ENCODE measurements at places on chromosomes 12 and 14.

- no peak for DNase-seq
Observed at GRCh38 chr14:76380991-76381390, 5.1 kb downstream of the ESRRB start.

DNA sequence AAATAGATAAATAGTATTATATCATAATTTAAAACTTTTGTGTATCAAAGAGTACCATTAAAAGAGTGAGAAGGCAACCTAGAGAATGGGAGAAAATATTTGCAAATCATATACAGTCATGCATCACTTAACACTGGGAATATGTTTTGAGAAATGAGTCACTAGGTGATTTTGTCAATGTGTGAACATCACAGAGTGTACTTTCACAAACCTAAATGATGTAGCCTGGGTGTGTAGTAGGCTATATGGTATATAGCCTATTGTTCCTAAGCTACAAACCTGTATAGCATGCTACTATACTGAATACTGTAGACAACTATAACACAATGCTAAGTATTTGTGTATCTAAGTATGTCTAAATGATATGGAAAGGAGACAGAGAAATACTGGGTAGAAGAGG is 48.0 kb upstream of the ARID2 start:
- no peak for DNase-seq

GRCh38 chr12:26278266-26278665 is 82.9 kb downstream of the SSPN start:
- no peak for DNase-seq

DNA sequence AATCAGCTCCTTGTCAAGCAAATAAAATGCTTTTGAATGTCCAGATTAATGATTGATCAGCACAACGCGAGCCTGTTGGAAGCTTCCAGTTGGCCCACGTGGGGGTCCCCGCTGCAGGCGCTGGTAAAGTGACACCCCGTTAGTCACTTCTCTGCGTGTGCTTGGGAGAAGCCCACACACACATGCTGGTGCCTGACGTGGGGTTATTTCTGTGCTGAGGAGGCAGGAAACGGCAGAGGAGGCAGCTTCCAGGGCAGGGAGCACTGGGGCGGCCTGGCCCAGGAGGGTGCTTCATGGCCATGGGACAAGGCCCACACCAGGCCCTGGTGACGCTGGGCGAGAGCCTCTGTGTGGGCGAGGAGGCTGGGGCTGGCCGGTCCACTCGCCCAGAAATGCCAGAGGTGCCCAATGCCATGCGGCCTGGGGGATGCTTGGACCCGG is 101.5 kb downstream of the KIF26A start:
- DNase-seq: no peak

DNA sequence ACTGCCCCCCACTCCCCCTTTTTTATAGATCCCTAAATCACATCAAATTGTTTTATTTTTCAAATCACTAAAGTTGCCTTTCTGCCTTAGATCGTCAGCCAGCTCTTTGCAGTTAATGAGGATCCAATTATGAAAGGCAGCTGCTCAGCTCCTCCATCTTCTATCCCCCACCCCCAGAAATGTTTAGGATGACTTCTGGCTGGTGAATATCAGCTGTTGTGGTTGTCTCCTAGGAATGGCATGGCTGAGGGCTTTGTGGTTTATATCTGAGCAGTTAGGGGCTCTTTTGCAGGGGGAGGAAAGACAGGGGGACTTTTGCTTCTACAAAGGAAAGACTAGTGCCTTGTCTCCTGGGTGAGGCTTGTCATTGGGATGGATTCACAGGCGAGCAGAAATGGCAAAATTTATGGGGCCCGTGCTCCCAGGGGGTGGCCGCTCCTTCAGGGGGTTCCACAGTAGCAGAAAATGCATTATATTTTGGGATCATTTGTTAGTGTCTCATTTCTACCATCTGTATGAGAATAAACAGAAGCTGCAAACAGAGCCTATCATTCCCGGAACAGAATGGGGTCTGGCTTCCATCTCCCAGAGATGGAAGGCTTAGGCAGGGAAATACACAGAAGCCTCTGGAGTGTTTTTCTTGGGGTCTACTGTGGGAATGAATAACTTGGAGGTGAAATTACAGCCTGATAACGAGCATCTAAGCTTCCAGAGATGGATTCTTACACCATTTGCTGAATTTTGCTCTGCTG is 6.5 kb downstream of the JDP2 start:
- no peak for DNase-seq

DNA sequence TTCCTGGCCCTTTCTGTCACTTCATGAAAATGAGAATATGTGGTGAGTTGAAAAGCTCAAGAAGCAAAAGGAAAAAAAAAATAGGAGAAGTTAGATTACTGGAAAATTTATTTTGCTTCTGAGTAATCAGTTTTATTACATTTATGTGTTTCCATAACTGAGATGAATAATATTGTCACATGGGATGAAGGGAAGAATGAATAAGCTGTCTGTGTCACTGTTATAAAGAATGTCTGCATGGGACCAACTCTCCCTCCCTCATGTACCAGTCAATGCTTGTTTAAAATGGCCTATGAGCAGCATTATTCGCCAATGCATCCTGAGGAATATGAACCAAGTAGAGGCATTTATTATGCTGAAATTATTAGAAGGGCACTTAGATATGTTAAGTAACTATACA is 246.3 kb downstream of the PRKD1 start:
- DNase-seq: no peak

DNA sequence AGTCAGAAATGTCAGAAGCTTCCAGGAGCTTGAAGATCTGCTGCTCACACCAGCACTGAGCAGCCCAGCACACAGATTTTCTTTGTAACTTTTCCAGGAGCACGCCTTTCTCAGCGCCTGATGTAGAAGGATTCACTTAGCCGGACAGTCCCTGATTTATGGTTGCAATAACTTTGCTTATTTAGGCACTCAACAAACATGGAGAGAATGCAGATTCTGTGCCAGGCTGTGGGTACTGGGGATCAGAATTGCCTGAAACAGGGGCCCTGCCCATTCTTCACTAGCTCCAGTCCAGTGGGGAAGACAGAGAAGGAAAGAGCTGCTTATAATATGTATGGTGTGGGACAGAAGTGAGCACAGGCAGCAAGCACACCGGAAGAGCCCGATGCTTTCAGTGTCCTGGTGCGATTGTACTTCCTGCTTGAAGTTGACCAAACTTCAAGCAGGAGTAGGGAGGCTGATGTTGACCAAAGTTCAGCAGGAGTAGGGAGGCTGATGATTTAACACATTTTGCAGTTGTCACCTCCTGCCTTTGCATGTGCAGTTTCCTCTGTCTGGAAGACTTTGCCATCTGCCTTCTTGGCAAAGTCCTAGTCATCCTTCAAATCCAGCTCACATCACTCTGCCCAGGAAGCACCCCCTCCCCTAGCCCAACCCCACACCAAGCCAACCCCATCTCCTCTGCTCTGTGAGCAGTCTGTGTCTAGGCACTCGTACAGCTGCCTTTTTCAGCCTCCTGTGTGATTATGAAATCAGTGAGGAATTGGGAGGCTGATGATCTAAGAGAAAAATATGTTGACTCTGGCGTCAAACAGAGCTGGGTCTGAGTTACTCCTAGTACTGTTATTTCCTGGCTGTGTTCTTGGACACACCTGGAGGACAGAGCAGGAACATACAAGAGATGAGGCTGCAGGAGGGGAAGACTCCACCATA is 12.0 kb upstream of the PRIMA1 start:
- DNase-seq: no peak

- no peak for DNase-seq
Observed at GRCh38 chr14:104752423-104752734, 568 bp upstream of the SIVA1 start.

DNA sequence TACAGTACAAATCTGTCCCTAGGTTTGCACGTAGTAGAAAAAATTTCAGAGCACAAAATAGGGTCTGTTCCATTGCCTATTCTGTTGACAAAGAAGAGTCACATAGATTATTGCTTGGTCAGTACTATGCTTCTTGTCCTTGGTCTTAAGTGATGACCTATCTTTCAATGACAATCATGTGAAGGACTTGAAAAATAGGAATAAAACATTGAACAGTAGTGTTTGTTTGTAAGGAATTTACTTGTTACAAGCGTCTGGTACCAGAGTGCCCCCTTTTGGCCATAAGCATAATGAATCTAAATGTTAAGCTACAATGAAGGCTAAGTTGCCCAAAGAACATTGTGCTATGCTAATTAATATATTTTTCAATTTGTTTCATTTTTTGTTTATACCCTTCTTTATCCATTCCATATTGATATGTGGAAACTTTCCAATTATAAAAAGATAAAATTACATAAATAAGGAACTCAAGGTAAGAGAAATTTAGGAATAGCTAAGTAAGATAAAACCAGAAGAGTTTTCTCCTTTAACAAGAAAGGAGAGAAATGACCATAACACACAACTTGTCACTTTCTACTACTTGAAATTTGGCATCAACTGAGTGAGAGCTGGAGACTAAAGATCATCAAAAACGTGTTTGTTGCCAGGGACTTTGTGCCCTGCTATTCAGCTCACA is 204.7 kb downstream of the EPS8 start:
- DNase-seq: peak; percentile 62
